BJ (cell line): ENCODE measurements at places on chromosomes 16 and 17.

- no peak for DNase-seq
Measured at GRCh38 chr17:252456-252855, 71.0 kb upstream of the DOC2B start.

DNA sequence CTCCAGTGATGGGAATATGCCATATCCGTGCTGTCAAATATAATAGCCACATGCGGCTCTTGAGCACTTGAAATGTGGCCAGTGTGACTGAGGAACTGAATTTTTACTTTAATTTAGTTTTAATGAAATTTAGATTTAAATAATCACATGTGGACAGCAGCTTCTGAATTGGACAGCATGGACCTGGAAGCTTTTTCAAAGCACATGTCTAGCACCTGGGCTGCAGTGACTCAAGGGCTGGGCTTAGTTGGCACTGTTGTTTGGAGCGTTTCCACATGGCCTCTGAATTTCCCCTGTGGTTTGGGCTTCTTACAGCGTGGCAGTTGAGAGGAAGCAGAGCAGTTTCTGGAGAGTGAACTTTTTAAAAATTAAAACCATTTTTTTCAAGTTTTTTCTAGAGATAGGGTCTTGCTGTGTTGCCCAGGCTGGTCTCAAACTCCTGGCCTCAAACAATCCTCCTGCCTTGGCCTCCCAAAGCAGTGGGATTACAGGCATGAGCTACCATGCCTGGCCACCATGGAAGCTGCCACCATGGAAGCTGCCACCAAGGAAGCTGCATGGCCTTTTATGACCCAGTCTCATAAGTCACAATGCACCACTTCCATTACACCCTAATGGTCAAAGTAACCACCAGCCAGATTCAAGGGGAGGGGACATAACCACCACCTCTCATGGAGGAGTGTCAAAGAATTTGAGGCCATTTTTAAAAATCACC lies 6.7 kb upstream of the TOB1 start:
- DNase-seq: no peak

- no peak for DNase-seq
Measured at GRCh38 chr17:53134548-53134947, 688.2 kb upstream of the KIF2B start.

DNA sequence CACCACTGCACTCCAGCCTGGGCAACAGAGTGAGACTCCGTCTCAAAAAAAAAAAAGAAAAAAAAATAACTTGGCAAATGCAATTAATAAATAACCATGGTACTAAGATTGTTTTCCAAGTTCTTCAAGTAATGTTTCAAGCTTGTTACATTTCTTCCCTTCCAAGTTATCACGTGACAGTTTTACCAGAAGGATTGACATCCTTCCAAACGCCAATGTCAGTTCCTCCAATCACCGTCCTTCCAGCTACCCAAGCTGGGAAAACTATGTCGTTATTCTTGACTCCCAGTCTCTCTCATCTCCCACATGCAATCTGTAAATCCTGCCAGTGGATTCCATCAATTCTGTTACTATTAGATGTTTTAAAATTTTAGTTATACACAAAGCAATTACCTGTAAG lies 3.9 kb upstream of the PHAF1 start:
- no peak for DNase-seq

- DNase-seq: no peak
Measured at GRCh38 chr16:9334103-9334502, 242.7 kb downstream of the HAPSTR1 start.

- DNase-seq: no peak
Measured at GRCh38 chr16:53414381-53414780, 19.9 kb upstream of the RBL2 start.

DNA sequence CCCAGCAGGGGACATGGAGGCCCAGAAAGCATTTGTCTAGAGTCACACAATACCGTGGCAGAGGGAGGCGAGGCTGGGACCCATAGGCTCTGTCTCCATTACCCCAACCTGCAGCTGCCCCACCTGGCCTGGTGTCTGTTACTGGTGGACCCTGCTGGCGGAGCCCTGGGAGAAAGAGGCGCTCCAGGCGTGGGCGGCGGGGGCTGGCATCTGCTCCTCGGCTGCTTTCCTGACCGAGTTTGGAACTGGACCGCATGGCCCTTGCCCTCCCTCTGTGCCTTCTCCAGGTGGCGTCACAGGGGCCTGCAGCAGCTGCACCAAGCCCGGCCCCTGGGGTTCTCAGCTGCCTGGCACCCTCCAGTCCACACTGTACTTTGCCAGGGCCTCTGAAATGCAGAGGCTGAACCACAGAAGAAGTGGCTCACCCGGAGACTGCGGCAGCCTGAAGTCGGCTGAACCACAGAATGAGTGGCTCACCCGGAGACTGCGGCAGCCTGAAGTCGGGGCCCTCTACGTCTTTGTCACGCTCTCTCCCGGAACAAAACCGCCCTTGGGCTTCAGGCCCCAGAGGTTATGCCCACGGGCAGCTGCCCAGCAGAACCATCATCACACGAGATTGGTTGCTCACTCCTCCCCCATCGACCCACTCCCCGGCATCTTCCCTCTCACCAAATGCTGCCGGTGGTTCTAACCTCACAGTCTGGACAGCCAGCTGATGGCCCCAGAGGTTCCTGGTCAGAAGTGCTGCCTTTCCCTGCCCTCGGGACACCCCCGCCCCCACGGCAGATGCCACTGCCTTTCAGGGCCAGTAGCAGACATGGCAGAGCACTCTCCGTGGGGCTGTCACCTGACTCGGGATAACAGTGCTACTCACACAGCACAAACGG lies 20.2 kb downstream of the CBFA2T3 start:
- DNase-seq: no peak

GRCh38 chr16:72819345-72819744 lies 228.6 kb downstream of the ZFHX3 start:
- peak; percentile 32 for DNase-seq
